CD4-positive, alpha-beta T cell treated with Interleukin-2 at 100 ng/mL for 4 hours (primary cell): ENCODE measurements at places on chromosomes 1 and 21.

DNA sequence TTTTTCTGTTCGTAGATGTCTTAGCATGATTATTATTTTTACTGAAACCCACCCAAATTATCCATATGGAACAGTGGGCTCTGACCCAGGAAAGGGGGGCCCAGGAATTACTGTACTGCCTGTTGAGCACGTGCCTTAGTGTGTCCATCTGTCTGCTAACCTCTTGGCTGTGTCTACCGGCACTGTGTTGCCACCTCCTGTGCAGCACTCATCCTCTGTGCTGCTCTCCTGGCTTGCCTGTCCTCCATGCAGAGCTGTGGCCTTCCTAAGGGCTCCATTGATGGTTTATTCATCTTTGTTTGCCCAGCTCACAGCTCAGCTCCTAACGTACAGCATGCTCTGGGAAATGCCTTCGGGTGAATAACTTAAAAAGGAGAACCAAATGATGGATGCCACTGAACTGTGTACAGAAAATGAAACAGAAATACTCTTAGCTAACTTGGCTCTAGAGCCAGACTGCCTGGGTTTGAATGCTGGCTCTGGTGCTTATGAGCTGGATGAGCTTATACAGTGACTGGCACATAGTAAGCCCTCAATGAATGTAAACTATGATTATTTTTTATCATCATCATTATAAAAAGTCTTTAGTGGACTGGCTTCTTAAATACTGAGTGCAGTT lies 11.4 kb upstream of the RPTN start:
- no peak for DNase-seq

- no peak for DNase-seq
These were observed 8.7 kb downstream of the SLX9 start for GRCh38 chr21:44948426-44949120.

DNA sequence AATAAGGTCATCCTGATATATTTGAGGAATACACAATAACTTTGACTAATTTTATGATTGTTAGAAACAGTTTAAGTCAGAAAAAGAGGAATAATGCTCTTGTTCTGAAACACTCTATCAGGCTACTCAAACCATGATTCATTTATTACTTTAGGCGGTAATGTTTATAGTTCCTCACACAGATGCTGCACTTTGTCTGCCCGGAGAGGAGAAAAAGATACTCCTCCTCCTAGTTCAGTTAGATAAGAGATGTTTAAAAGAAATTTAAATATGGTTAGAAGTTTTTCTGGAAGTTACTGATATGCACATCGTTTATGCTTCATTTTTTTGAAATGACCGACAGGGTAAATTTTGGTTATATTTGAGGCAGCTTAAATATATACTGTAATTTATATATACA lies 103.0 kb downstream of the ZMYM4 start:
- DNase-seq: no peak

- no peak for DNase-seq
These were observed 185.3 kb upstream of the USP24 start for GRCh38 chr1:55400508-55400907.

- DNase-seq: no peak
These were observed 15.9 kb downstream of the GNAI3 start for GRCh38 chr1:109564194-109564878.

DNA sequence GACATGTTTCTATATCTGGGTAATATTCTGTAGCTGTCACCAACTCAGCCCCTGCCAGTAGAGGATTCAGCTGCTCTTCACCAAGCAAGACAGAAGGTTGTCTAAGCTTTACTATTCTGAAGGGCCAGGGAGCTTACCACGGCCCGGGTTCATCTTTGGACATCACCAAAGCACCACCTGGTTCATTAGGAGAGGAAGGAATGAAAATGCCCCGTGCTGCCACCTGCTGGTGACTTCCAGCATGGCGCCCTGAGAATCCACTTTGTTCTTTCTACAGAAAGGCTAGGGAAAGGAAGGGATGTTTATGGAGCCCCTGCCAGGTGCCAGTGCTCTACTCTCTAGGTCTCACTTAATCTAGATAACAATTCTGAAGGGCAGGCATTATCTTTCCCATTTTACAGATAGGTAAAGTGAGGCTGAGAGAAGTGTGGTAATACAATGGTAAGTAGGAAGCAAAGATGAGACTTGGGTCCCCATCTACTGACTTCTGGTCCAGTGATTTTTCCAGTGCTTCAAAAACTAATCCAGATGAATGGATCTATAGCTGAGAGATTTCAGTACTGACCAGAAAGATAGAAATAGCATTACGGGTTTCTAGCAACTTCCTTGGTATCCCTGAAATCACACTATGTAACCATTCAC lies 79.5 kb downstream of the BEND5 start:
- peak; percentile 41 for DNase-seq

DNA sequence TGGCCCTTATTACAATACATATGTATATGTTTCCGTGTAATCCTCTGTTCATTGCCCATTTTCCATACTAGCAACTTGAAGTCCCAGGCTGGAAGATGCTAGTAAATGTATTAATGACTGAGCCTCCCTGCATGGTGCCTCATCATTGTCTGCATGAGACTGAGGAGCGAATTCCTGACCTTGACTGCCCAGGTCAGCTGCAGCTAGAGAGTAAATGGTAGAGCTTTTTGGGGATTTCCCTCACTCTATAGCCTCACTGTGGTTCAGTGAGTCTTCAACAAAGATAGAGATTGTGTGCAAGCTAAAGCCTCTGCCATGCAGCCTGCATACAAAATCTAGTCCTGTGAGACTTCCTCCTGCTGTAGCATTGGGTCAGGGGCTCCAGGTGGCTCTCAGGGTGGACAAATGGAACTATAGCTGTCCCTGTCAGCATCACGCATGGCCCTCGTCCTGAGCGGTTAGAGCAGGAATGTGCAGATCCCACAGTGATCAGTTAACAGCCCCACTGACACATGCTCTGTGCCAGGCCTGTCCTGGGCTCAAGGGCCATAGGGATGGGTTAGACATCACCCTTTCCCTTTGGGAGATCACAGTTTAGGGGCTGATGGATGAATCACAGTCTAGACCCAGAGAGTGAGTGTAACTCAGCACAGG lies 741.7 kb downstream of the MATN1 start:
- no peak for DNase-seq

DNA sequence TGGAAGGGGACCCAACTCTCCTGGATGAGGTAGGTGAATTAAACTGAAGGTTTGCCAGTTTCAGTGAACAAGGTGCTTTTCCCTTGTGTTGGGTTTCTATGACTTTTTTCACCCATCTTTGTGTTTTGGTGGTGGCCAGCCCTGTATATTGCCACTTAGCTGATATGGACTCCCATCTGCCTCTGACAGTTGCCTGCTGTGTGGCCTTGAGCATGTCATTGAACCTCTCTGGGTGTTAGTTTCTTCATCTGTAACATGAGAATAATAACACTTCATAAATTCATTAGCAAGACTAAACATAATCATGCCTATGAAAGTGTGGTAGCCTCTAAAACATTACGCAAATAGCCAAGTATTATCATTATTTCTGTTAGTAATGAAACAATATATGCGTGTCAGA lies 141.7 kb downstream of the PBX1 start:
- no peak for DNase-seq

DNA sequence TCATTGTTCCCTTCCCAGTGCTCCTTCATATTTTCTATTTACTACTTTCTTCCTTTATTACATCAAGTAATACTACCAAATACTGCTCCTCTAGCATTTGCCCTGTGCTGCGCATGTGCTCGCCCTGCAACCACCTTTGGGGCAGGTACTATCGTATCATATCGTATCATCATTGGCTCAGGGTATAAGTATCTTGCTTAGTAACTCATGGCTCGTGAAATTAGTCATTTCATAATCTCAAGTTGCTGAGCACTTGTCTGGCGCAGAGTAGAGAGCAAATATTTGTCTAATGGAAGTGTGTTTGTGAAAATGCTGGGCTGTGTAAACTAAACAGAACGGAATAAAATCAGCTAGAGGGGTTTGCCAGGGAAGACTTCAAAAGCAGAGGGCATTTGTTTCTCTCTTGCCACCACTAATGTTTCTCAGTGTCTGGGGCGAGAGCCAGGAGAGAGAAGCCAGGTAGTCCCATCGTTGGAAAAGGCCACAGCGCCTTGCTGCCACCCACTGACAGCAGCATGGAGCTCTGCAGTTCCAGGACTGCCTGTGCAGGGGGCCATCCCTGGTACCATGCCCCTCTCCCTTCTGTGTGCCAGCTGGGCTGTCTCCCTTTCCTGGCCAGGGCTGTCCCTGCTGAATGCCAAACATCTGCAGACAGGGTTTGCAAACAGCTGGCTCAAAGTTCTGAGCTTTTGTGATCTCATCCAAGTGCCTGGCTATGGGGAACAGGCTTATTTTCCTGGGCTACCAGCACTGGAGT lies 20.0 kb upstream of the CPT2 start:
- DNase-seq: no peak

GRCh38 chr1:234769284-234769985 lies 159.5 kb upstream of the IRF2BP2 start:
- DNase-seq: no peak

GRCh38 chr1:183936791-183937190 lies 100.7 kb downstream of the COLGALT2 start:
- DNase-seq: no peak

DNA sequence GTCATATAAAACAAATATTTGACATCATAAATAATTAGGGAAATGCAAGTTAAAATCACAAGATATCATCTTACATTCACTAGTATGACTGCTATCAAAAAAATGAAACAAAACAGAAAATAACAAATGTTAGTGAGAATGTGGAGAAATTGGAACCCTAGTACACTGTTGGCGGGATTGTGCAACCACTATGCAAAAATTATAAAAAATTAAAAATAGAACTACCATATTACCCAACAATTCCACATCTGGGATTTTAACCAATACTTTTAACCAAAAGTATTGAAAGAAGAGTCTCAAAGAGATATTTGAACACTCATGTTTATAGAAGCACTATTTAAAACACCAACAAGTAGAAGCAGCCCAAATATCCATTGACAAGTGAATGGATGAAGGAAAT lies 797.2 kb upstream of the ADAMTS5 start:
- no peak for DNase-seq

DNA sequence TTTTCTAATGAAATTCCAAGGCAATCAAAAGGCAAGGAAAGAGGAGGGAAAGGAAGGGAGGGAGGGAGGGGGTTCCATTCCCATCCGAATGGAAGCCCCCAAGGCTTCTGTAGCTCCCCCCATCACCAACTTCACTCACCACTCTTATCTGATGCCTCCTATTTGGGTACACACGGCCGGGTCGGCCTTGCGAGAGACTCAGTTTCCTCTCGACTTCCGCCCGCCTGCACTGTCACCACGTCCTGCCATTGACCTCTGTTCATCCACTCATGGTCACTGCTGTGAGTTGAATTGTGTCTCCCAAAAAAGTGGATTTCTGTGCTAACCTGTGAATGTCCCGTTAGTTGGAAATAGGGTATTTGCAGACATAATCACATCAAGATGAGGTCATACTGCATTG lies 11.2 kb downstream of the PDE9A start:
- no peak for DNase-seq

- DNase-seq: no peak
These were observed 808.6 kb upstream of the ADGRL4 start for GRCh38 chr1:79815115-79815514.

GRCh38 chr1:37031871-37032270 lies 2.4 kb downstream of the GRIK3 start:
- DNase-seq: no peak

GRCh38 chr1:203045821-203046594 lies 19.7 kb downstream of the PPFIA4 start:
- DNase-seq: no peak

- DNase-seq: no peak
These were observed 20.3 kb upstream of the C2CD2 start for GRCh38 chr21:41973861-41974751.

DNA sequence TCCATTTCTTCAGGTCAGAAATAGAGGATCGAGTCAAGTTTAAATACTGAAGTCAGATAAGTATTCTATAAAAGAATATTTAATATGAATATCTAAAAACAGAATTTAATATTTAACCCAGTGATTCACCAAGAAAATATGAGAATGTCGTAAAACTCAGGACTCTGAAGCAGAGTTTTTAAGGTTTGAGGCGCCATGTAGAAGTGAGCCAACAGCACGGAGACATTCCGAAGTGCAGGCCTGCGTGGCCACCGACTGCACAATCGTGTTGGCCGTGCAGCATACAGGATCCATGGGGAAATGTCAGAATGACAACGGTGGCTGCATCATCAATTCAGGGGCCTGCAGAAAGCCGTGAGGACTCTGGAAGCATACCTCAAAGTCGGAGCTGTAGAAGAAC lies 23.4 kb downstream of the MRAP start:
- DNase-seq: no peak

DNA sequence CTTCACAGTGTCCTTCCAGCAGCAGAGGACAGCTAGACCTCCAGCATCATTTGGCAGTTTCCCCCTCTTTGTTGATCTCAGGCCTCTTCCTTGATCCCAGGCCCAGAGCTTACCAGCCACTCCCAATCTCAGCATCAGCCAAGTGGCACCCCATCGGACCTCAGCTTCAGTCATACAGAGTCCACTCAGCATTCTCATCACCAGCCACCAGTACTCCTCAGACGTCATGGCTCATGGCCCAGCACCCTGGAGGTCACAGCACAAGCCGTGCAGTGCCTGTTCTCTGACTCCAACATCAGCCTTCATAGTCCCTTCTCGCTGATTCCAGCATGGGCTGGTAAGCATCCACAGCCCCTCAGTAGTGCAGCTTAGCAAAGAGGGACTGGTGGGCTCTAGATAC lies 487.6 kb upstream of the DAB1 start:
- DNase-seq: no peak

- no peak for DNase-seq
These were observed 16.8 kb downstream of the E2F2 start for GRCh38 chr1:23514111-23514679.

DNA sequence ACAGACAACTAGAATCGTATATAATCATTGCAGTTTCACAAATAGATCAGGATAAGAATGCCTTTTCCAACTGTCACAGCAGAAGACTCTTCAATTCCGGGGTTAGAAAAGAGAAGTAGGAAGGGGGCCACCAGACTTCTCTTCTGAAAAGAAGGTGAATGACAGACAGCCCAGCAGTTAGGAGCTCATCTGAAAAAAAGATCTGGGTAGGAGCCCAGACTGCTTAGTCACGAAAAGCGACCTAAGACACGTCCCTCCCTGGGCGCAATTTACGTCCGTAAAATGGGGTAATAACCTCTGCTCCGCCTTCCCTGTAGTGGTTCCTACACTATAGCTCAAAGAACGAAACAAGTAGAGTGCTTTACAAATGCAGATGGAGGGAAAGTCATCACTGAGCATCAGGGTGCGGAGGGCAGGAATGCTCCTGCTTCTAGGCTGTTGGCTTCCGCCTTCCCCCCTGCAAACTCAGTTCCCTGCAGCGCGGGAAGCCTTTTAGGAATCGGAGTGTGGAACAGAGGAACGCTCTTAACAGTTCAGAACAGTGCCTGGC lies 582 bp downstream of the ORC1 start:
- DNase-seq: peak; percentile 56

- DNase-seq: no peak
These were observed 6.7 kb upstream of the FNDC5 start for GRCh38 chr1:32877211-32878110.

GRCh38 chr1:183030053-183030452 lies 6.8 kb downstream of the LAMC1 start:
- DNase-seq: no peak

DNA sequence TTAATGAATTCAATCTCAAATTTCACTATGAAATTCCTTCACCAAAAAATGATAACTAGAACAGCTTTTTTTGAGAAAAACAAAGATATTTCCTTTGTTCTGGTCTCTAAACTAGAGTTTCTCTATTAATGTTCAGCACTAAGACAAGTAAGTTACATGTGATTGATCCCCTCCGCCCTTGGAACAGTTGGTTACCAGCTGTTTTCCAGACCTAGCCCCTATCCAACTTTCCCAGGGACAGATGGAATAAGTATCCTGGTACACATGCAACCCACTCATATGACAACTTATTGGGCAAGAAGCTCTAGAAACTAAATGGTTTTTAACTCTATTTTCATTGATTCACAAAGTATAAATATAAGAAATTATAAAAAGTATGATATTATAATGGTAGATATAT lies 140.4 kb downstream of the COP1 start:
- DNase-seq: no peak
